Mucosa of gallbladder (tissue), 1 donor: ENCODE measurements at places on chromosomes 3 and 15. TPM values are rescaled to one million over a fixed set of nuclear protein-coding genes. Genes with fewer than 3 reads are reported as not detected.

DNA sequence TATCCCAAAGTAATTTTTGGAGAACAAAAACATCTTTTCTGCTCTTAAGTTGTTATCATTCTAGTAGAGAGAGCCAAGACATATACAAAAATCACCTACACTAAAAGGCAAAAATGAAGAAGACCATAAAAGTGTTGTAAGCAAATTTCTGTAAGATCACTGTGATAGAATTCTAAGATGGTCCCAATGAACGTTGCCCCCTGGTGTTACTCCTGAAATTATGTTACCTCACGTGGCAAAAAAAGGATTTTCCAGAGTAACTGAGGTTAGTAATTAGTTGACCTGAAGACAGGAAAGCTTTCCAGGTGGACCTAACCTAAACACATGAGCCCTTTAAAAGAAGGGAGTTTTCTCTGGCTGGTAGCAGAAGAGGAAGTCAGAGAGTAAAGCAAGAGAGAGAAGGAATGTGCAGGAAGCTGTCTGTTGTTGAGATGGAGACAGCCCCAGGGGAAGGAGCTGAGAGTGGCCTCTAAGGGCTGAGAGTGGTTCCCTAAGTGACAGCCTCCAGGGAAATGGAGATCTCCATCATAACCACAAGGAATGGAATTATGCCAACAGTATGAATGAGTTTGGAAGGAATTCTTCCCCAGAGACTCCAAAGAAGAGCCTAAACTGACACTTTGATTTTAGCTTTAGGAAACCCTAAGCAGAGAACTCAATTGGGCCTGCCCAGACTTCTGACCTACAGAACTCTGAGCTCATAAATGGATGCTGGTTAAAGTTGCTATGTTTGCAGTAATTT is 205.9 kb downstream of the CD47 start:
- DNase-seq = no peak

DNA sequence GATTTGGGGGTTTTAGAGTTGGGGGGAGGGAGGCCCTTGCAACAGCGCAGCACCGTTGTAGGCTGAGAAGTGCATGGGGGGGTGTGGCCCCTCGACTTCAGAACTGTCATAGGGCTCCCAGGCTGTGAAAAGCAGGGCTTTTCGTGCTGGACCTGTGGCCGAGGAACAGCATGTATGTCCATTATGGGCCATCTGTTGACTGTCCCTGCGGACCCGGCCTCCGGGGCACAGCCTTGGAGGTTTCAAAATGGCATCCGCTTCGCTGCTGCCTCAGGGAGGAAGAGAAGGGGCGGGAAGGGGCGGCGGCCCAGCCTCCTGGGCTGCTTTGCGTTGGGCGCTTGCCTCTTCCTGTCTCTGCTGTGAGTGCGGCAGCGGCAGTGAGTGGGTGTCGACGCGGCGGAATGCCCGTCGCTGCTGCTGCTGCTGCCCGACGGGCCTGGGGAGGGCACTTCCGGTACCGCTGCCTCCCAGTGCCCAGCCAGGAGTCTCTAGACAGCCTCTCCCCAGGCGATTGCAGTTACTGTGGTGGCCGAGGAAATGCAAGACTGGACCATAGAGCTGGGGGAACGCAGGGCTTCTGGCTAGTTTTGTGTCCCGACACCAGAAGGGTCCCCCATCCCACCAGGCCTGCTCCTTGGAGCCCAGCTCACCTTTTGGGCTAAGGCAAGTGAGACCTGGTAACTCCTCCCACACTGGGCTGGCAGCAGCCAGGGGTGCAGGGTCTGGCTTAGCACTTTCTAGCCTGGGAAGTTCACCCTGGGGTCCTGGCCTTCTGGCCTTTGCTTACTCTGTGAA is 1.9 kb downstream of the GNAI2 start:
- DNase-seq = peak; percentile 87

DNA sequence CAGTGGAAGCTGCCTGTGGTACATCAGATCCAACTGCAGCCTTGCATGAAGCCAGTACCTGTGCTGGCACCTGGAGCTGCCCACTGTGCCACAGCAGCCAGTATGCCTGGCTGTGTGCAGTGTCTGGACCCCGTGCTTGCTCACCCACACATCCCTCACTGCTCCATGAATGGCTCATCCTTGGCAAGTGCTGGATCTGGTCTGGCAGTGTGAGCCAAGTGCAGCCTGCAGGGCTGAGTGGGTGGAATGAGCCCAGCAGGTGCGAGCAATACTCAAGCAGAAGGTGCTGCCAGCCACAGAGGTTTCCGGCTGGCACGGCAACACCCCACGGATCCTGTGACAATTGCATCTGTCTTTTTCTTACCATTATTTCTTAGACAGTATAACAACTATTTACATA is 488.2 kb upstream of the ROBO2 start:
- DNase-seq = no peak

DNA sequence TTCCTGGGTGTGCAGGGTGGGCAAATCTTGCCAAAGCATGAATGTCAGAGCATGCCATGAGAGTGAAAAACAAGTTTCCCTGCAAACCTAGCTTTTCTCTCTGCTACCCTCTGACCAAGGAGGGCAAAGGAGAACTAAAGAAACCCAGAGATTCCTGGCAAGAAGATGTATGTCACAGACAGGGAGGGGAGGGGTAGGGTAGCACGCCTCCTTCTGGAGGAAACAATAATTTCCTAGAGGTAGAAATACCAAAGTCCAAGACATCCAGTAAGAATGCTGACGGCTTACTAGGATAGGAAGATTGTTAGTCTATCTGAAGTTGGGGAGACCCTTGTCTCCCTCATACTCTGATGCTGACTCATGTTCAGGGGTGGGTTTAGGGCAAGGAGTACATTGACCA is 203.9 kb downstream of the NR1D2 start:
- DNase-seq = no peak

DNA sequence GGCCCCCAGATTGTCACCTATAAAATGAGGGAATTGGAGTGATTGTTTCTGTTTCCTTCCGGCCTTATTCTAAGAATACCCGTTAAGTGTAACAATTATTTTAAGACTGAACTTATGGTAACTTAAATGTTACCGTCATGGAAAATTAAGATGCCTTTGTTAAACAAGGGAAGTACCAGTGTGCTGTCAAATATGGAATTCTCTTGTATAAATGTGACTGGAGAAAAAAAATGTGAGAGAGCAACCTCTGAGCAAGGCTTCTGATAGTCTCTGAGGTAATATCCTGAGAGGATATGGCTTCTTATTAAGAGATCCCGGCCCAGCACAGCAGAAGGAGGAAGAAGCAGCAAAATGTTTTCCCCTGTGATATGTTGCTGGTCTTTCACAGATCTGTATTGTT is 480.7 kb upstream of the ADAMTS9 start:
- no peak for DNase-seq

Gene SV2B
- total RNA-seq = 0.35 TPM

Gene DISP2
- total RNA-seq = 3.5 TPM
